ENCODE measurements at places on chromosomes 4 and X.
A peak's percentile ranks its signal among the peaks of the same experiment; 100 is the strongest.

GRCh38 chrX:29826742-29827141, 388.6 kb upstream of the MAGEB2 start:
- DNase-seq = no peak

- no peak for DNase-seq
Measured at GRCh38 chrX:97238632-97239031, 354.9 kb downstream of the RPA4 start.

DNA sequence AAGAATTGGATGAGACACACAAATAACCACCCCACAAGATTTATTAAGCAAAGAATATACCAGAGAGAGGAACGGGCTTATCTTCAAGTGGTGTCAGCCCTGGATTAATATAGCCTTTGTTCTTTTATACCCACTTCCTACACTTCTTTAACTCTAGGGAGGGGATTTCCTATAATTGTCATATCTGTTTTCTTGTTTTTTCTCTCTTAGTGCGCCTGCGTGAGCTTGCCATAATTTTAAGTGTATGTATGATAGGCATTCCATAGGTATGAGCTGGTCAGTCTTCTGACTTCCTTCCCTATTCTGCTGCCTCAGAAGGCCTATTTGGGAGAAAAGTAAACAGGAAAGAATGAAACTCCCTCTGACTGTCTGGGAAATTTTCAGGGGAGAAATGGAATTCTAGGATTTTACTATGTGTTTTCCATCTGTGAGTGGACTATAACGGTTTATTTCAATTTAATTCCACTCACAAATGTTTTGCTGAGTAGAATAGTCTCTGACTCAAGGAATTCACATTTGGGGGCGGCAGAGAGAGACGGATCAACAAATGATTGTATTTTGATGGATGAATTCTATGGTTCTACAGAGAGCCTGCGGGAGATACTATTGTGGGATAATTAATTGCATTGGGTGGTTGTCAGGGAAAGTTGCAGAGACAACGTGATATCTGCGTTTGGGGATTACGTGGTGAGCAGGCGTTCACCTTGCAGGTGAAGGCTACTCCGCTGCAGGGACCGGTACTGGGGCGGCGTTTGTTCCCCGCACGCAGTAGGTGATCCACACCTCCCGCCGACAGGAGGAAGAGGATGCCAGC, 626 bp upstream of the CEP135 start:
- DNase-seq = peak; percentile 51

GRCh38 chr4:141331534-141332358, 111.1 kb downstream of the ZNF330 start:
- no peak for DNase-seq

DNA sequence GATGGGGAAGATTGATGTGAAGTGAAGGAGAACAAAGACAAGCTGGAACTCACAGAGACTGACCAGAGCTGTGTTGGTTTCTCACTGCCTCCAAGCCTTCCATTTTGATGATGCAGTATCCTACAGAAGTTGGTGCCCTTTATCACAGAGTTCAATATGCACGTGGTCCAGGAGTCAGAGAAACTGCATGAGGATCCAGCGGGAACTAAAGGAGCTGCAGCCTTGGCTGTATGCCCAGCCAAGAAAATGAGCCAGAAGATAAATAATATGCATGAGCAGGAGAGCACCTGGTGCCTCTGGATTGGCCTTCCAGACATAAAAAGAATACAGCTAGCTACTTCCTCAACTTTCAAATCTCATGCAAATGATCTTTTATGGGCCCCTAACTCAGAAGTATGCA, 44.3 kb upstream of the DCLK2 start:
- DNase-seq = no peak

DNA sequence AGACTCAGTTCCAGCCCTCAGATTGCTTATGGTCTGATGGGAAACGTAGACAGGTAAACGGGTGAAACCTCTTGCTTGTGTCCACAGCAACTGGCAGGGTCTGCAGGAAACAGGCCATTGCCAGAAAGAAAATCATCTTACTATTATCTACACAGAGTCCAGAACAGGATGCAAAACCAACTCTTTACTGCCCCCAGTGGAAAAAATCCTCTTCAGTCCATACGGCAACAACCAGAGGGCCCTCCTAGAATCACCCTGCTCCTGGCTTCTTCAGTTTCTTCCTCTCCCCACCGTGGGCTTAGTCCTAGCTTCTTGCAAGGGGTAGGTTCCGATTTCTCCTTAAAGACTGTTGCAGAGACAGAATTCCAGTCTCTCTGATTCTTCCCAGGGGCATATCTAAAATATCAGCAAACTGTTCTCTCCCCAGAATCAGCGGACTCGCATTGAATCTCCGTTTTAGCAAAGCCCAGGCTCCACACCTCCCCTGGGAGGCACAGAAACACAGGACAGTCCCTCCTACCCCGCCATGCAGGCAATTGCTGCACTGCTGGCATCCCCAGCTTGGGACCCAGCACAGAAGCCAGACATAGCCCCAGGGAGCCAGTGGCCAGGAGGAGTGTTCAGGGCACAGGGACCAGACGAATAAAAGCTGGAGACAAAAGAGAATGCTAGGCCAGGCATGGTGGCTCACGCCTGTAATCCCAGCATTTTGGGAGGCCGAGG, 41.0 kb upstream of the SH3RF1 start:
- no peak for DNase-seq

DNA sequence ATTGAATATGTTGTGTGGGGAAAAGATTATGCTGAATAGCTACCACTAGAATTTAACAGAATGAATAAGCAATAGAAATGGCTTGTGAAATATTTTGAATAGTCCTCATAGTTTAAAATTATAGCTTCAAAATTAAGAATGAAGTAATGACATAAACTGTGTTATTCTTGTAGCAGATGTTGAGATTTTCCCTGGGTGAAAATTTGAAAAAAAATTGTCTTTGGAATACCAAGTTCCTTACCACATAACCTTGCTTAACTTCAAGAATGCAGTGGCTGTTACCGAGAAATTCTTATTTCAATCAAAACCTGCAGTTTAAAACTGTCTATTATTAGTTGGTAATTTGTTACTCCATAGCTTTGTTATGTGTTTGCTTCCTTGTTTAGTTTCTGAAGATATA, 1268.6 kb downstream of the RAPGEF2 start:
- no peak for DNase-seq

GRCh38 chr4:102105983-102106382, 239.3 kb downstream of the SLC39A8 start:
- DNase-seq = no peak

GRCh38 chrX:71992711-71993110, 82.1 kb downstream of the NHSL2 start:
- peak; percentile 34 for DNase-seq

GRCh38 chr4:95761871-95762270, 78.0 kb upstream of the PDHA2 start:
- no peak for DNase-seq

- no peak for DNase-seq
Measured at GRCh38 chr4:158652920-158653319, 18.8 kb downstream of the C4orf46 start.

GRCh38 chr4:189502841-189503435, 437.7 kb upstream of the FRG1 start:
- DNase-seq = no peak

DNA sequence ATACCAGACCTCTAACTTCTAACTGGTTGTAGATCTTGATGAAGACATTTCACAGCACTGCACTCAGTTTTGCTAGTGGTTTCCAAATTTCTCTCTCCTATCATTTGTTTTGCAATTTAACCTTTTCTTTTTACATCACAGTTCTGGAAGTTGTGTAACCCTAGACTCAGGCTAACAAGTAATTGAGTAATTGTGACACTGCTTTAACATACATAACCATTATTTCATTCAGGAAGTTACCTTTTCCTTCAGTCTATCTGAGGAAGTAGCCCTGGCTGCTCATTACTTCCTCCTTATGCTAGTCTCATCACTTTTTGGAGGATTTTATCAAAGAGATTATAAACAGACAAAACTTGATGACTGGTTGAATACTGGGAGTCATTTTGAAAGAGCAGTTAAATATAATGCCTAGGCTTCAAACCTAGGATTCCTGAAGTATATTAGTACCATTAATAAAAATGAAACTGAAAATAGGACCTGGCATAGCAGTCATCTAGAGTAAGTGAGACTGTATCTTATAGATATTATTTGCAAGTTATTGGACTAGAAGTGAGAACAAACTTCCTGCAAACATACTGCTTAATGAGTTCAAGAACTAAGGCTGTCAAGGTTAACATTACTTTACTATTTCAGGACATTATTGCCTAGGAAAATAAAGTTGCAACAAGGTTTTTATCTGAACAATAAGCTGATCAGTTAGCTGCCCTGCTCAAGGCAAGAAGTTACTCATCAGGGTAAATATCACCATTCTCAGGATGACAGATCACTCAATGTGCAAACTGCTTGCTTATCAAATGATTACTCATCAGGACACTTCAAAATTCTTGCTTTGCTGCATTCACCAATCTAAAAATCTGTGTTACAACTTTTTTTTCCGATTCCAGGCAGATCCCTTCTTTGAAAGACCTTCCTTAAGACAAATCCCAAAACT, 25.6 kb upstream of the TEX13C start:
- DNase-seq = no peak

GRCh38 chr4:119471259-119471658, 149.3 kb upstream of the FABP2 start:
- DNase-seq = no peak

DNA sequence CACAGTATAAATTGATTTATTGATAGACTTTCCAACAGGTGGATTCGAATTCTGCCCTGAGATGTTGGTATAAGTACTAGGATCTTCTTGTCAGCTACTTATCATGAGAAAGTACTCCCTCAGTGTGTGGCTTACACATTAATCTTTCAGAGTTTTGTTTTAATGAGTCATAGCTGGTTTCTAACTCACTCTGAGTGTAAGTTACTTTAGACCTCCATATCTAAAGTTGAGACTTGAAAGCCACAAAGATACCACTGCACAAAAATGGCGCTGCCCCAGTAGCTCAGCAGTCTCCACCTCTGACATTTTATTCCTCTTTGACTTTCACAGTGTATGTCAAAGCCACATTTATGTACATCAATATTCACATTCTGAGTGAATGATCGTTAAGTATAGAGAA, 318.5 kb downstream of the ARAP2 start:
- DNase-seq = no peak

DNA sequence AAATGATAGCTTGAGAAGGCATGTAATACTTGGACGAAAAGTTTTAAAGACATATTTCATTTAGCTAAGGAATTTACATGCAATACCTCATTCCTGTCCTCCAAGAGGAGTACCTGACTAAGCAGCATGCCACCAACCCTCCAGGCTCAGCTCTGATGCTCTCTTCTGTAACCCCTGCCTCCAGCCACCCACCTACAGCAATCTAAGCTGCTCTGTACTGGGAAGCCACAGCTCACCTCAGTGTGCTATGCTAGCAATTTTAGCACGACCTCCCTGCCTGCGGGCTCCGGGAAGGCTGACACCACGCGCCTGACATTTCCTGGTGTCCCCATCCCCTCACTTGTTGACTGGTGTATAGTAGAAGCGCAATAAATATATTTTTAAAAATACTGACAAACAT, 23.2 kb upstream of the GPM6B start:
- no peak for DNase-seq

GRCh38 chr4:82560853-82561785, 669 bp downstream of the TMEM150C start:
- no peak for DNase-seq
